ENCODE measurements at places on chromosomes 13 and 19.

GRCh38 chr19:15126131-15126910 lies 19.1 kb downstream of the SYDE1 start:
- no peak for DNase-seq

- DNase-seq = no peak
Observed at GRCh38 chr13:110980921-110981320, 66.1 kb upstream of the ANKRD10 start.

- DNase-seq = no peak
Observed at GRCh38 chr19:19356901-19357566, 36.4 kb downstream of the MAU2 start.

GRCh38 chr19:31339411-31339810 lies 9.8 kb downstream of the TSHZ3 start:
- DNase-seq = no peak

DNA sequence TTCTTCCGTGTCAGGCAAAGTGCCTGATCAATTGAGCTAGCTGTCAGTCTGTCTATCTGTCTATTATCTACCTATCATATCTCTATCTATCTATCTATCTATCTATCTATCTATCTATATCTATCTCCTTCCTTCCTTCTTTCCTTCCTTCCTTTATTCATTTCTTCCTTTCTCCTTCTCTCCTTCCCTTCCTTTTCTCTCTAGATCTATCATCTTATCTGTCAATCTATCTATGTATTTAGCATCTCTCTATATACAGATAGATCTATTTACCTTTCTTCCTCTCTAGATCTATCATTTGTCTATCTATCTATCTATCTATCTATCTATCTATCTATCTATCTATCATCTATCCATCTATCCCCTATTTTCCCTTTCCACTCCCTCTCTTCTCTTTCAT lies 5.9 kb upstream of the ZNF536 start:
- DNase-seq = no peak

GRCh38 chr19:18961767-18962620 lies 21.0 kb upstream of the HOMER3 start:
- DNase-seq = no peak

- no peak for DNase-seq
Observed at GRCh38 chr13:91804724-91805123, 406.3 kb downstream of the GPC5 start.

DNA sequence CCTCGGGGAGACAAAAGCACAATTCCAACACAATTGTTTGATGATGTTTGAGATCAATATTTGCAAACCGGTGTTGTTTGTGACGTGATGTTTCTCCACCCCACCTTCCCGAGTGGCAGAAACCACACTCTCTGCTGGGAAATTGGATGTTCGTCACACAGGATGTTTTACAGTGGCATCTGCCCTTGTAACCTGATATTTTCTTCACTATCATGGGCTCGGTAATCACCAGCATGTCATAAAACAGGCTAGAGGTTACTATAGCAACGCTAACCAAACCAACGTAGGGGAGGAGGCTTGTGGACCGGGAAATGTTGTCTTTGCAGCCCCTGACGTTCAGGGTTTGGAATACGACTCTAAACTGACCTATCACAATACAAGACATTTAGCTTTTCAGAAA lies 454.5 kb downstream of the IRS2 start:
- DNase-seq = no peak

Data from GM06990 (cell line).